ENCODE measurements at places on chromosomes 2 and 18. TPM values are rescaled to one million over a fixed set of nuclear protein-coding genes. Genes with fewer than 3 reads are reported as not detected.

DNA sequence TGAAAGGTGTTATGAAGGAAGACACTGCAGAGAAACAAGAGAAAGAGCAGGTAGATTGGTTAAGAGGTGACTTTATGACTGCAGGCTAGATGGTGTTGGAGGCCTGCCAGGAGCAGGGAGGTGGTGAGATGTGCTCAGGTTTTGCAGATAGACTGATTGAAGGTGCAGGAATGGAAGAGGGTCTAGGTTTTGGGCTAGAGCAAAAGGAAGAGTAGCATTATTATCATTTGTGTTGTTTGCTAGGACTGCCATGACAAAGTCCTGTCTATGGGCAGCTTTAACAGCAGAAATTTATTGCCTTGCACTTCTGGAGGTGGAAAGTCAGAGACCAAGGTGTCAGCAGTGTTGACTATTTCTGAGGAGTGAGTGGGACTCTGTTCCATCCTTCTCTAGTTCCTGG lies 172.9 kb upstream of the SOX11 start:
- DNase-seq = no peak

The TUBB8B gene
- not detected for total RNA-seq

DNA sequence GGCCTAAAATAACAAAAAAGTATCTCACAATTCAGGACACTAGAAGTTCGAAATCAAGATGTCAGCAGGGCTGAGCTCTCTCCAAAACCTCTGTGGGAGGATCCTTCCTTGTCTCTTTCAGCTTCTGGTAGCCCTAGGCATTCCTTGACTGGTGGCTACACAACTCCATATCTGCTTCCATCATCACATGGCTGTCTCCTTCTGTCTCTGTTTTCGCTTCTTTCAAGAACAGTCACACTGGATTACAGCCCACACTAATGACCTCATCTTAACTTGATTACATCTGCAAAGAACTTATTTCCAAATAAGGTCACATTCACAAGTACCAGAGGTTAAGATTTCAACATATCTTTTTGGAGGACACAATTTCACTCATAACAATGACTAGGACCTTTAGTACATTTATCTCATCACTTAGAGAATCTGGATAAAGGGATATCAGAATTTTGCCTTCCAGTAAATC lies 275.2 kb downstream of the IRS1 start:
- DNase-seq = no peak

- DNase-seq = no peak
Measured at GRCh38 chr2:191701696-191702095, 23.8 kb downstream of the NABP1 start.

- DNase-seq = no peak
Measured at GRCh38 chr2:211061612-211062296, 505.4 kb downstream of the CPS1 start.

DNA sequence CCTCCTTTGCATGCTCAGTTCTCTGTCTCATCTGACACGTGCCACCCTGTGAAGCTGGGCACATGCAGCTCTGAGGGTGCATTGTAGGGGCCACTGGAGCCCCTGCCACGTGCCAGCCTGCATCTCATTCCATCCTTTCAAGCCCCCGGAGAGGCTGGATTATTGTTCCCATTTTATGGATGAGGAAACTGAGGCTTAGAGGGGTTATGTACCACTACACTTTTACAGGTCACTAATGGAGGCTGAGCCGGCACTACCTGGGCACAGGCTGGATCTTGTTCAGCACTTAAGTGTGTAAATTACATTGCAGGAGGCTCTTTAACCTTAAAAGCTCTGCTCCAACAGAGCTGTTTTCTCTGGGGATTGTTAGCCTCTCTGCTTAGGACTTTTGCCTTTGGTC lies 47.5 kb downstream of the KCNIP3 start:
- DNase-seq = no peak

DNA sequence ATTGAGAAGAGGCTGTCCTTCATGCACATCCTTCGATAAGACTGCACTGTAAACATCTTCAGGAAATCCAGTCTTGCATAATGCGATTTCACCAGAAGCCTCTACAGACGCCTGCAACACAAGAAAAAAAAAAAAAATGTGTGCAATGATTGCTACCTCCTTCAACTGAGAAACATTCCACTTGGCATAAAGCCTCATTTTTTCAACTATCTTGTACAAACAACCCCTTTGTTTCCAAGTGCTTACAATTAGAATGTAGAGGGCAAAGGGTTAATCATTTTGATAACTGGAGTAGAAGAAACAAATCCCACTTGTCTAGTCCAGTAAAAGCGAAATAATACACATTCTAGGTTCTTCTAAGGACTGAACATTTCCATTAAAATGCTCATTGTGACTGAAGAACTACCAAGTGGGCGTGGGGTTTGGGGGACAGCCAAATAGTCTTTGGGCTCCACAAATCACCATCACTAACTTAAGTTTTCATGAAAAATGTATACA lies 29.2 kb downstream of the CDH2 start:
- DNase-seq = no peak

The RAB27B gene
- 11.4 TPM for total RNA-seq

- DNase-seq = no peak
Measured at GRCh38 chr2:113227698-113228097, 51.0 kb downstream of the PAX8 start.

The KCNK3 gene
- 1.1 TPM for total RNA-seq

DNA sequence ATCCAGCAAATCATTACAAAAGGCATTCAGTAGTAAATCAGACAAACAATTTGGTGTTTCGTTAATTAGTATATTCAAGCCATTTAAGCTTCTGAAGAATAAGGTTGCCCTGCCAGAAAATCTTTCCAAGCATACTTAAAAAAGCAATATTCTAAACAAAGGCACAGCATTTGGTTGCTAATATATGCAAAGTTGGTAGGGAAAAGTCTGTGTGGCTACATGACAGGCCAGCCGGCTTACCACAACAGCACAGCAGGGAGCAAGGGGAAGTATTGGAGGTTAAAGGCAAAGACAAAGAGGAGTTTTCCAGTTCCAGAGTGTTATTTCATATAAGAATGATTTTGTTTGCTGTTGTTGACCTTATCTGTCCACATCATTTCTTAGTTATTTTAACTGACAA lies 282.3 kb downstream of the MBD5 start:
- DNase-seq = peak; percentile 32

DNA sequence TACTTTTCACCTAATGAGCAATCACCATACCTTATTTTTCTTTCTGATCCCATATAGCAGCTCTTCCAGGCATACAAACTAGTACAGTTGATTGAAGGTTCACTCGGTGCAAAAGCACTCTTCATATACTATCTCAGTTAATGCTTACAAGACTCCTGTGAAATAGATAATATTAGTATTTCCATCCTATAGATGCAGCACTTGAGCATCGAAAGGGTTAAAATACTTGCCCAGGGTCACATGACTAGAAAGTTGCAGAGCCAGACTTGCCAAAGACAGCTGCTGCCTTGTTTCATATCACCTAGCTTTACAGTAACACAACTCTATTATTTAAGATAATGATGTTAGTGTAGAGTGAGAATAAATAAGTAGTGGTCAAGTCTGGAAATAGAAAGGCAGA lies 466.0 kb upstream of the TNP1 start:
- DNase-seq = no peak

The NEU2 gene
- not detected for total RNA-seq

The SPR gene
- 27.0 TPM for total RNA-seq

GRCh38 chr2:239285071-239285931 lies 115.5 kb downstream of the HDAC4 start:
- DNase-seq = no peak

DNA sequence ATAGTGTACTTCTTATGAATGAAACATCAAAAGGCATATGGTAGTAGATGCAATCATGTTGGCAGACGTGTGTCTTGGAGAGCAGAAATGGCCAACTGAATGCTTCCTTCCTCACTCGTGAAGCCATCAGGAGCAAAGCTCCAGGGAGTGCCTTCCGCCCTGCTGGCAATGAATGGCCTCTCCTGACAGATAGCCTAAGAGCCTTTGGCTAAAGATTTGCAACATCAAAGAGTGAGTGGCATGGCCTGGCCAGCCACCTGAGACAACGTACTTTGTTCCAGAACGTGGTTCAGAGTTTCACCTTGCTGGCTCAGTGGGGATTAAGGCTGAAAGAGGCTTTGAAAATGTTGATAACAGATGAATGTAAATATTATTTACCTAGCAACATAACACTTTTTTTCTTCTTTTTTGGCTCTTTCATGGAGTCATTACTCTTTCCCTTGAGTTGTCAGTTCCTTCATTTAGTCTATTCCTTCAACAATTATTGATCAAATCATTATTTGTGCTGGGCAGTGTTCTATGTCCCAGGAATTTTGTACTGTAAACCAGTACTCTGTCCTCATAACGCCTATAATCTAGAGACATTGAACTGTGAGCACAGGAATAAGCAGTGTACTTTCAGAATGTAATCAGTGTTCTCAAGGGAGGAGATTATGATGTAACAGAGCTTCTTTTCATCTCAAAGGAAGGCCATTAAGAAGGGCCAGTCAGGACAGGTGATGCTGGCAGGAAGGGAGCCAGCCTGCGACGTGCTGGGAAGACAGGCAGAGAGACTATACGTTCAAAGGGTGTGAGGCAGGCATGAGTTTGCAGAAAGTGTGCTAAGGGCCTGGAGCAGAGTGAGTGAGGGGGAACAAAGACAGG lies 59.4 kb upstream of the SH3RF3 start:
- DNase-seq = no peak

- DNase-seq = peak; percentile 10
Measured at GRCh38 chr2:139790807-139791752, 1010.9 kb upstream of the NXPH2 start.

- no peak for DNase-seq
Measured at GRCh38 chr2:240199133-240199870, 58.8 kb upstream of the OTOS start.

The CRYGD gene
- not detected for total RNA-seq

- no peak for DNase-seq
Measured at GRCh38 chr2:40285391-40285790, 166.5 kb downstream of the SLC8A1 start.

GRCh38 chr2:67548317-67549201 lies 151.4 kb downstream of the ETAA1 start:
- no peak for DNase-seq

DNA sequence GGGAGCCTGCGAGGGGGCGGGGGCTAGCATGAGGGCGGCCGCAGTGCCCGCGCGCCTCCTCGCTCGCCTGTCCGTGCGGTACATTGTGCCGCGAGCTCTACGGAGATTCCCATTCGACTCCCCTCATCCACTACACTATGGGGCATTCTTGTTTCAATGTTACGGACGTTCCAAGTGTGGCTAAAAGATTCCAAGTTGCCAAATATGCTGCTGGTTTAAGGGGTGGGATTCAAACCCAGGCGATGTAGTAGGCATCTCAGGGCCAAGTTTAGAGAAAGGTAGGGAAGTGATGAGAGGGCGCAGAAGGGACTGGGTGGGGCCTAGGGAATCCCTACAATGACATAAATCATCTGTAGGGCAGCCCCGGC lies 10.0 kb upstream of the CRYBA2 start:
- DNase-seq = no peak

- DNase-seq = peak; percentile 35
Measured at GRCh38 chr2:219422952-219423534, 4.9 kb downstream of the DES start.

GRCh38 chr2:85672456-85672855 lies 4.5 kb upstream of the SFTPB start:
- DNase-seq = no peak

The SLC16A14 gene
- total RNA-seq = 0.52 TPM

- peak; percentile 76 for DNase-seq
Measured at GRCh38 chr2:58137221-58137620, 90.6 kb downstream of the VRK2 start.

The TOGARAM2 gene
- 1.0 TPM for total RNA-seq

GRCh38 chr2:49271060-49271606 lies 116.8 kb upstream of the FSHR start:
- peak; percentile 95 for DNase-seq

DNA sequence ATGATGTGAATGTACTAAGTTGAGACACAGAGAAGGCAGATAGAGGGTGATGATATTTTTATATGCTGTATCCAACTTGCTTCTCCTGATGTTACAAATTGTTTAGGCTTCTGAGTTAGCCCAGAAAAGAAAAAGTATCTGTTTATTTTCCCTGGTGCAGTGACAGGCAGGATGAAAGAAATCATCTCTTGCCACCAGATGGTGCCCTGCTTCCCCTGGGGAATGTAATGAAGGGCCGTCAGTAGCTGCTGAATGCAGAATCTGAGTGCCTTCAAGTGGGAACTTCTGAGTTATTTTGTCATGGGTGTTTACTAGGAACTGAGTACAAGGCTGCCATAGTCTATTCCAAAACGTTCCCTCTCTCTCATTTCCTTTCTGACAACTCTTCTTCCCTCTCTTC lies 525.6 kb downstream of the MBD2 start:
- DNase-seq = no peak

The CAD gene
- 22.8 TPM for total RNA-seq

DNA sequence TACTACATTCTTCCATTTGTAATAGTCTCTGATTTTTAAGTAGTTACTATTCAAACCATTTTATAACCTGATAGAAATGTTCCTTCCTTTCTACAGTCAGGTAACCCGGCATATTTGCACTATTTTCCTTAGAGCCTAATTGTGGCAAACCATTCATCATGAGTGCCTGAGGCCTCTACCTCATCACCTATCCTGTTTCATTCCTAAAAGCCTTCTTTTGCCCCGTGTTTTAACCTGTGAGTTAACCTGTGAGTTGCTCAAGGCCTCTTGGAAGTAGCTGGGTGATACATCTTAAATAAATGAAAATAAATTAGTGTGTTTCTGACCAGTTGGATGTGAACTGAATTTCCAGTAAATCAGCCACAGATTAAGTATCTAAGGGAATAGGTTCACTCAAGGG lies 6.5 kb upstream of the KLHL29 start:
- no peak for DNase-seq
